ENCODE measurements at places on chromosomes 5 and 9.
A peak's percentile ranks its signal among the peaks of the same experiment; 100 is the strongest.

DNA sequence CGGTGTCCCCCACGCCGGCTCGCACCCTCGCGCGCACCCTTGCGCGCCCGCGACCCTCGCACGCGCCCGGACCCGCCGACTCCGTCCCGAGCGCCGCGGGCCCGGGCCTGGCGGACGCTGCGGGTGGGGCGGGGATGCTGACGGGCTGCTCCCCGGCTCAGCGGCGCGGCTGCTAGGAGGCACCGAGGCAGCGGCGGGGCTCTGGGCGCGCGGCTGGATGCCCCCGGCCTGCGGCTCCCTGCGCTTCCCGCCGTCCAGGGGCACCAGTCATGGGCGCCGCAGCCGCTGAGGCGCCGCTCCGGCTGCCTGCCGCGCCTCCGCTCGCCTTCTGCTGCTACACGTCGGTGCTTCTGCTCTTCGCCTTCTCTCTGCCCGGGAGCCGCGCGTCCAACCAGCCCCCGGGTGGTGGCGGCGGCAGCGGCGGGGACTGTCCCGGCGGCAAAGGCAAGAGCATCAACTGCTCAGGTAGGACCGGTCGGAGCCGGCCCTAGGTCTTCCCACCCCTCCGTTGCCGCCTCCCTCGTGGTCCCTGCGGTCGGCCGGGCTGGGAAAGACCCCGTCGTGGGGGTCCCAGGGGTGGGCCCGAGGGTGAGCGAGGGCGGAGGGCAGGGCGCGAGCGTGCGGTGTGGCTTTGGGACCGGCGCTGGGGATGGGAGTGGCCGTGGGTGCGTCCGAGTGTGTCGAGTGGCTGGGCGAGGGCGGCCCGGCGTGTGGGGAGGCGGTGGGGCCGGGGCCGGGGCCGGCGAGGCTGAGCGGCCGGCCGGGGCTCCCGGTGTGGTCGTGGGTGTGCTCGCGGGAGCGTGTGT lies 530 bp downstream of the TMEFF1 start:
- DNase-seq, result no peak

DNA sequence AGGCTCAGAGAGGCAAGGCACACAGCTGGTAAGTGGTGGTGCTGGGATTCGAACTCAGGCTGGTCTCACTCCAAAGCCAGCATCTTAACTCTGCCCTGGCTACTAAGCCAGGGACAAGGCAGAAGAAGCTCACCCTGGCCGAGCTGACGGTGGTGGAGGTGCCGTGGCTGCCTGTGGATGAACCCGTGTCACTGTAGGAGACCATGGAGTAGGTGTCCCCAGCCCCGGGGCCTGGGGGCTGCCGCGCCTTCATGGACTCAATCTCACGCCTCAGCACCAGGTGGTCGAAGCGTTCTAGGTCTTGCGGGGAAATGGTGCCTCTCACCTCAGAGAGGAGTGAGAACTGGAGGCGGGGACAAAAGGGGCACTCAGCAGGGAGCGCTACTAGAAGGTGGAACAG lies 35.4 kb upstream of the AKNA start:
- DNase-seq, result no peak

DNA sequence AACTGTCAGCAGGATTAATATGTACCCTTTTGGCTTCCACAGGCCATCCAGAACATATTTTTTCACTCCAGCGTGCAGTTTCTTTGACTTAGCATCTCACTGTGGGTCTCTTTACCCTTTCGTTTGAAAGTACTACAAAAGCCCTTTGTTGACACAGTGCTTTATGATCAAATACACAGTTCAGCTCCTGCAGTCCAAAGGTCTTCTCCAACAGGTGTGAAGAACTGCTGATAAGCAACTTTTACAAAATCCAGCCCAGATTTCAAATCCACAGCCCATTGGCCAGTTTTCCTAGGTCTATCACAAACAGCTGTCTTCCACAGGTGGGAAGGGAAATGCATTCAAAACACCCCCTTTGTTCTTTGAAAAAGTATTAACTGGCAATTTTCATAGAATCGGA lies 54.8 kb downstream of the MYO10 start:
- DNase-seq, result no peak

- DNase-seq, result no peak
Measured at GRCh38 chr5:167816354-167816753, 475.1 kb upstream of the WWC1 start.

GRCh38 chr5:10876006-10876744 lies 115.1 kb upstream of the DAP start:
- DNase-seq, result no peak

DNA sequence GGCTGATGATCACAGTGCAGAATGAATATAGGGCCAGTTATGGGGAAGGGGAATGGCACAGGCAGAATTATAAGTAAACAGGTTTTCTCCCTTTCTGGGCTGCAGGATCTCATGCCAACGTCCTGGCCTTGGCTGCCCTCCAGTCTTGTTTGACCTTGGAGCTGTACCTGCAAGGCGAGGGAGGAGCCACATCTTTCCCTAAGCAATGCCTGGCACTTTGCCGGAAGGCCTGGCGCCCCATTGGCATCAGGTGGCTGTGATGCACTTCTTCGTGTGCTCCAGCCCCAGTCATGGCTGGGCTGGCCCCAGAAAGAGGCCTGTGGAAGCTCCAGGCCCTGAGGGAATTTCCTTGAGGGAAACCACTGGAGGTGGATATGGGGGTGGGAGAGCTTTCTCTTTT lies 16.7 kb upstream of the IQGAP2 start:
- no peak for DNase-seq

DNA sequence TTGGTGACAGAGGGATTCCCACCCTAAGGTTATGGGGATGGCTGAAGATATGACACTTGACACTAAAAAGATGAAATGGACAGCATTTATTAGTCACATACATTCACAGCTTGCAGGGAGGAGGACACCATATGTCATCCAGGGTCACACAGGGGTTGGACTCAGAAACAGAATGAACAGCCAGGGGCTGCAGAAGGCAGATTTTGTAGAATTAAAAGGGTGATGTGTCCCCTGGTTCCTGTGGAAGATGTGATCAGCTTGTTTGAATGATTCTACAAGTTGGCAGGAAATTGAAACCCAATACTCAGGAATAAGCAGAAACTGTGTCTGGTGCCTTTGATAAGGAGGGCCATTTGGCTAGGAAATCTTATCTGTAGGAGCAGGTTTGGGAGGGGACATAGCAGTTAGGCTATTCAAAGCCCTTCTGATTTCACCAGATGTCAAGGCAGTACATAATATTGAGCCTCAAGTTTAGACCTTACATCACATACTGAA lies 102.3 kb upstream of the GRIN3A start:
- DNase-seq, result no peak

DNA sequence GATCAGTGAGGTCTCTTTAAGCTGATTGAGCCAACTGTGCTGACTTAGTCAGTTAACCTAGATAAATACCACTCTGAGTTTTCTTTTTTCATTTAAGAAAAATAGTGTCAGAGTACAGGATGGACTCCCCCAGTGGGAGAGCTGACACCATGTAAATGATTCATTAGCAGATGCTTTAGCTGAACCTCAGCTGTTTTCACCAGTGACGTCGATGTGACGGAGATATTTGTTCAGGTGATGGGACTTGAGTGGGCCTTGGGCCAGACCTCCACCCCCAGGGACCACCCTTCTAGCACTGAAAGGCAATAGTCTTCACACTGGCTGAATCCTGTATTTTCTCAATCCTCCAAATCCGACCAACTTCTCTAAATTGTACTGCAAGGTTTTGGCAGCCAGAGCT lies 196.1 kb downstream of the GAS1 start:
- no peak for DNase-seq

- DNase-seq, result no peak
Measured at GRCh38 chr5:137580030-137580429, 80.9 kb upstream of the SPOCK1 start.

- DNase-seq, result no peak
Measured at GRCh38 chr9:134283111-134283515, 43.1 kb upstream of the RXRA start.

GRCh38 chr9:122498883-122499288 lies 11.7 kb upstream of the OR1J2 start:
- peak; percentile 8 for DNase-seq

DNA sequence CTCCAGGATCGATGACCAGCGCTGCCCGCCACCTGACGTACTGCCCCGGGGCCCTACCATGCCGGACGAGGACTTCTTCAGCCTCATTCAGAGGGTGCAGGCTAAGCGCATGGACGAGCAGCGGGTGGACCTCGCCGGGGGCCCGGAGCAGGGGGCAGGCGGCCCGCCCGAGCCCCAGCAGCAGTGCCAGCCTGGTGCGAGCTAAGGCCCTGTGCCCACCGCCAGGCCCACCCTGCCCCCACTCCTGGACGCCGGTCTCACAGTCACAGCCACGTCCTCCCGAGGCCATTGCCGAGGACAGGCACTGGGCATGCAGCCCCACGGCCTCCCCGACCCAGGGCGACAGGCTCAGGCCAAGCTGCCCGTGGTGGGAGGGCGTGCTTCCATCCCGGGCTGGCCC lies 5.5 kb downstream of the DNLZ start:
- DNase-seq, result no peak

DNA sequence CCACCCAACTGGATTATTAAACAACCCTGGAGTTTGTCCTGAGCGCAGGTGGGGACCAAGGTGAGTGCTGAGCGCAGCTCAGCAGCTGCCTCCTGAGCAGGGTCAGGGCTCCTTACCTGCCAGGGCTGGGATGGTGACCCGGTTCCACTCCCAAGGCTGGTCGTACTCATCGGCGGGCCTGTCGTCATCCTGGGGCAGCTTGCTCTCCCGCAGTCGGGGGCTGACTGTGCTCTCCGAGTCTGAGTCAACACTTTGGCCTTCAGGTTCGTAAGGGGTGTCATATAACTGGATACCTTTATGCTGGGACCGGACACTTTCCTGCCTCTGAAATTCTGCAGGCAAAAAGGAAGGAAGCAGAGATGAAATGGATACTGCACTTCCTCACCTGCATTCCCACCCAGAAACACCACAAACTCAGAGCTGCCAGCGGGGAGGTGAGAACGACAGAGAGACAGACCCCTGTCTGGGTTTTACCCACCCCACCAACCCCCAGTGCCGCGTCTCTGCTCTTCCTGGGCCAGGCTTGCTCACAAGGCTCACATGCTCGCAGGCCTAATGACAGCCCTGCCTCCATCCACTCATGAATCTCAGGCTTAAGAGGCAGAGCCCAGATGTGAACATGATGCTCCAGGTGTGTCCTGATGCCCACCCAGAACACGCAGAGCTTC lies 70.7 kb upstream of the SLC25A51 start:
- no peak for DNase-seq

GRCh38 chr9:19232823-19233194 lies 2.3 kb downstream of the DENND4C start:
- DNase-seq, result no peak

- DNase-seq, result no peak
Measured at GRCh38 chr5:167063116-167063515, 1228.3 kb upstream of the WWC1 start.

GRCh38 chr9:93086447-93087224 lies 9.4 kb upstream of the CARD19 start:
- DNase-seq, result no peak

GRCh38 chr5:124383693-124384092 lies 362.7 kb downstream of the ZNF608 start:
- DNase-seq, result no peak

- no peak for DNase-seq
Measured at GRCh38 chr9:13896922-13897835, 416.8 kb downstream of the NFIB start.

- no peak for DNase-seq
Measured at GRCh38 chr5:134000696-134001453, 3.9 kb downstream of the VDAC1 start.

GRCh38 chr5:57207681-57208080 lies 33.8 kb downstream of the GPBP1 start:
- no peak for DNase-seq

GRCh38 chr5:122434205-122434970 lies 122.4 kb downstream of the SNCAIP start:
- no peak for DNase-seq

DNA sequence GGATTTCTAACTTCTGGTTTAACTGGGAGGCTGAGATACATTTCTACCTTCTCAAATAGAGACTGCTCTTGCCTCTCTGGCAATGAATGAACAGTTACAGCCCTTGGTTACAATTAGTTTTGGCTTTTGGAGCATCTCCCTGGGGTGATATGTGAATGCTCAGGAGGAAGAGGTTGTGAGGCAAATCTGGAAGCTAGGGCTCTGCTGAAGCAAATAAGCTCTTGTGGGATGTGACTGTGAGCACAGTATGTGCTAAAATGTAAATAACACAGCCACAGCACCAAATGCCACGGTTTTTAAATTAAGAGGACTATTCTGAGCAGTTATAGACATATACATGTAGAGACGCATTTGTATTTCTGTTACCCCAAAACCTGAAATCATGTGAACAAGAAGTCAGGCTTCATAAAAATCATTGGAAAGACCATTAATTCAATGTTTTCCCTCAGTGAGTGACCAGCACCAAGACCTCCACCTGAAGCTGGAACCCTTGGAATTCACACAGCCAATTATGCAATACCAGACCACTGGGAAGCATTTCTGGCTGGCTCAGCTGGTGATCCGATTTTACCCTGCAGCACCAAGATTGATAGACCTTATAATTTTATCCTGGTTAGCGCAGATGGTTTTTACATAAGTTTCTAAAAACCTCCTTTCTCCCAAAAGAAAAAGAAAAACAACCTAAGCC lies 3.0 kb upstream of the SLC44A1 start:
- no peak for DNase-seq

GRCh38 chr5:141485321-141486055 lies 658 bp downstream of the PCDHGC4 start:
- no peak for DNase-seq

DNA sequence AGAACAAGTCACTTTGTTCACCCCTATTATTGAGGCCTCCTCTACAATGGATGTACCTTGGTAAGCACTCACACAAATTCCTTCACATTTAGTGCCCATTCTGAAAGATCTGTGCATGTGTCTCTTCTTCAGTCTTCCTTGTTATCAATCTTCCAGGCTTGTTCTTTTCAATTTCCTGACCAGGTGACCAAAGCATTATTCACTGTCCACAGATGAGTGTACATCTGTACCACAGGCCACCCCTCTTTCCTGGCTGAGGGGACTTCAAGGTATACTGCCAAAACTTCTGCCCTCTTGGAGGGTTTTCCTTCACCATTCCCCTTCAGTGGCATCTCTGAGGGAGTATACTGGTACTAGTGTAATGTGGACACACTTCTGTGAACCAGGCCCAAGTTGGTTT lies 25.5 kb upstream of the STOM start:
- no peak for DNase-seq

DNA sequence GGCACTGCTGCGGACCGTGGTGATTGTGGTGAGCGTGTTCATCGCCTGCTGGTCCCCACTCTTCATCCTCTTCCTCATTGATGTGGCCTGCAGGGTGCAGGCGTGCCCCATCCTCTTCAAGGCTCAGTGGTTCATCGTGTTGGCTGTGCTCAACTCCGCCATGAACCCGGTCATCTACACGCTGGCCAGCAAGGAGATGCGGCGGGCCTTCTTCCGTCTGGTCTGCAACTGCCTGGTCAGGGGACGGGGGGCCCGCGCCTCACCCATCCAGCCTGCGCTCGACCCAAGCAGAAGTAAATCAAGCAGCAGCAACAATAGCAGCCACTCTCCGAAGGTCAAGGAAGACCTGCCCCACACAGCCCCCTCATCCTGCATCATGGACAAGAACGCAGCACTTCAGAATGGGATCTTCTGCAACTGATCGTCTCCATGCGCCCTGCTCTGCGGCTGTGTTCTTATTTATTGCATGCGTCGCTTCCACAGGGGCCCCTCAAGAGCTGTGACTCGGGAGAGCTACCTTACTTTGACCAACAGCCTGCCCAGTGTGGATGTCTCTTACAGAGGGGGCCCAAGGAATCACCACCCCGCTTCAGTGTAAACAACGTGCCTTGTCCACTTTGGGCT lies 10.8 kb downstream of the S1PR3 start:
- no peak for DNase-seq

- no peak for DNase-seq
Measured at GRCh38 chr5:168613996-168614395, 34.8 kb upstream of the PANK3 start.

Data from NCI-H1694 (cell line).